ENCODE measurements at places on chromosomes 11 and 22.

DNA sequence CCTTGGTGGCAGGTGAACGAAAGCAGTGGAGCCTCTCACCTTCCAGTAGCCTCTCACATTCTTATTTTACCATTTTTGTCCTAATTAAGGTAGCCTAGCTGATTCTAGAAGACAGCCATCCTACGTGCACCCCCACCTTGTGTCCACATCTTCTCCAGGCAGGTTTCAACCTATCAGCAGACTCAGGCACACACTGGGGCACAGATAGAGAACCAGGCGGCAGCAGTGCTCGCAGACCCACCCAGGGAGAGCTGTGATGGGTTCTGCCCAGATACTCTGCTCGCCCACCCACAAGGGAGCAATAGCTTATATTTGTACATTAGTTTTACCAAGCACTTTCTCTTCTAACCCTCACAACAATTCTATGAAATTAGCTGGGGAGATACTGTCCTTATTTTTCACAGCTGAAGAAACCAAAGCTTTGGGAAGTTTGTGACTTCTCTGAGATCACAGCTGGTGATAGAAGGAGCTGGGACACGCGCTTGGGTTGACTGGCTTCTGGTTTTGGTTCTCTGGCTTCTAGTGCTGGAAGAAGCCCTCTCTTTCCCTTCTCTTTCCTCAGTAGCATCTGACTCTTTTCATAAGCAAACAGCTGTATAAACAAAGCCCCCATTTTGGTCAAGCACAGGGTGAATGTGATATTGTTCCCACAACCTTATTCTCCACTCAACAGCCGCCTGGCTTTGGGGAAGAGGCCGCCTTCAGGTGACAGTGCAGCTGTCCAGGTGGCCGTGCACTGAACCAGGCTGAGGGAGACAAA, 36.9 kb downstream of the PPP2R1B start:
- no peak for DNase-seq

DNA sequence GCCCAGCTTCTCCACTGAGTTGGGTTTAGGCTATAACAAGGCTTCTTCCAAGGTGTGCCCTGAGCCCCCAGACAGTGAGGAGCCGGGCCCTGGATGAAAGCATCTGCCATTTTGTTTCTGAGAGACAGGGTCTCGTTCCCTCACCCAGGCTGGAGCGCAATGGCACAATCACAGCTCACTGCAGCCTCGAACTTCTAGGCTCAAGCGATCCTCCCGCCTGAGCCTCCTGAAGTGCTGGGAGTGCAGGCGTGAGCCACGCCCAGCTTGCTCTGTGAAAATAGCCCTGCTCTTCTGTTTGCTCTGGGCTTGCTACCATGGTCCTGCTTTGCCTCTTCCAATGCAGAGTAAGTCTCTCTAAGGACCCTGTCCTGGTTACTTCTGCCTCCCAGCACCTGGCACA, 6.7 kb downstream of the DENND6B start:
- no peak for DNase-seq

DNA sequence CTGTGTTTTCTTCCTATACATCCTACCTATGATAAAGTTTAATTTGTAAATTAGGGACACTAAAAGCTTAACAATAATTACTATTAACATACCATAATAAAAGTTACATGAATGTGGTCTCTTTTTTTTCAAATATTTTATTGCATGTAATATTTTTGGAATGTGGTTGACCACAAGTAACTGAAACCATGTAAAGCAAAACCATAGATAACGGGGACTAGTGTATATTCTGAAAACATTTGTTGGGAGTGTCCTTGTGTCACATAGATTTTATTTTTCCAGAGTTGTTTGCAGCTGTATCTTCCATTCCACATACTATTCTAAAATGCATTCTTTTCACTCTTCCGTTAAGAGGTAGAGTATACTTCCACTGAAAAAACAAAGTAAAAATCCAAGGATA, 200.4 kb downstream of the KIF18A start:
- DNase-seq: no peak

DNA sequence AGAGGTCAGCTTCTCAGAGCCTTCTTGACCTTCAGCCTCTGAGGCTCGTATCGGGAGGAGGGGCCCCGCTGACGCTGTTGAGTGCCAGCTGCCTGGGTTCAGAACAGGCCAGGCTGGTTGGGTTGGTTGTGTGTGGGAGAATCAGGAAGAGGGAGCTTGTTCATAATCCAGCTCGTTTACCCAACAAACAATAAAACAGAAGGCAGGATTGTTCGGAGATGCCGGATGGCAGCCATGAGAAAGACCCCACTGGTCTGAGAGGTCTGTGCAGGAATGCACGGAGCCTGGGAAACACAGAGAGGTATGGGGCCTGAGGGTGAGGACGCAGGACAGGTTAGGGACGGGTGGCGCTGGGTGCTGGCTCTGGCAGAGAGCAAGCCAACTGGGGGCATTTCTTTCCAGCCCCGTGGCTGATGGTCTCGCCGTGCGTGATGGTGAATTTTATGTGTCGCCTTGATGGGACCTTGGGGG, 31.6 kb upstream of the SHANK2 start:
- DNase-seq: no peak

- DNase-seq: no peak
Observed at GRCh38 chr11:94217705-94218104, 86.7 kb upstream of the IZUMO1R start.

DNA sequence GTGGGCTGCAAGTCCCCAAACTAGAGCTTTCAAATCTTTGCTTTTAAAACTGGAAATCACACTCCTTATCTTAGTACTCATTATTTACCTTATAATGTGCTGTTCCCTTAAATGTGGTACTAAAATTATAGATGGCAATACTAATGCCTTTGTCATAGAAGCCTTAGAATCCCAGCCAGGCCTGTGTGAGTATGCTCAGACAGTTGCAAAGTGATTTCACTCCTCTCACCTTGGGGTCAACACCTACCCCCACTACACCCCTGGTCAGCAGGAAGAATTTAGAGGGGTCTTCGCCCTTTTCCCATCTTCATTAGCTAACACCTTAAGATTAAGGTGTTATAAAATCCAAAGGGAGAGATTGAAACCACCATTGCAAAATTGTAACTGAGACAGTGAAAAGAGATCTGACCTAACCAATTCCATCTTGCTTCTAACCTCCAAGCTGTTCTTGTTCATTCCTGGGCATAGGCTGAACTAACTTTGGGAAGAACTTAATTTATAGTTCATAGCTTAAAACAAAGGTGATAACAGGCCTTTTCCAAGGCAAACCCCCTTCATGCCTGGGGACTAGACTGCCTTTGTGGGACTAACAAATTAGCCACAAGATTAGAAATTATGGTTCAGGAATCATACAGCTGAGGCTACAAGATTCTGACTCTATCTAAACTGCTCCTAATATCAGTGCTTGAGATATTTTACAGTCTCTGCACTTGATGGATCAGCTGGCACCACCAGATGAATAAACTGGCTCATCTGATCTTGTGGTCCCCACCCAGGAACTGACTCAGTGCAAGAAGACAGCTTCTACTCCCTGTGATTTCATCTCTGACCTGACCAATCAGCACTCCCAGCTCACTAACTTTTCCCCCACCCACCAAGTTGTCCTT, 10.4 kb upstream of the MRPL17 start:
- no peak for DNase-seq

- no peak for DNase-seq
Observed at GRCh38 chr11:62880231-62880802, 379 bp upstream of the SLC3A2 start.

GRCh38 chr11:65651589-65652510, 10.9 kb downstream of the RELA start:
- DNase-seq: no peak

GRCh38 chr11:69746752-69747742, 28.1 kb downstream of the FGF4 start:
- no peak for DNase-seq

DNA sequence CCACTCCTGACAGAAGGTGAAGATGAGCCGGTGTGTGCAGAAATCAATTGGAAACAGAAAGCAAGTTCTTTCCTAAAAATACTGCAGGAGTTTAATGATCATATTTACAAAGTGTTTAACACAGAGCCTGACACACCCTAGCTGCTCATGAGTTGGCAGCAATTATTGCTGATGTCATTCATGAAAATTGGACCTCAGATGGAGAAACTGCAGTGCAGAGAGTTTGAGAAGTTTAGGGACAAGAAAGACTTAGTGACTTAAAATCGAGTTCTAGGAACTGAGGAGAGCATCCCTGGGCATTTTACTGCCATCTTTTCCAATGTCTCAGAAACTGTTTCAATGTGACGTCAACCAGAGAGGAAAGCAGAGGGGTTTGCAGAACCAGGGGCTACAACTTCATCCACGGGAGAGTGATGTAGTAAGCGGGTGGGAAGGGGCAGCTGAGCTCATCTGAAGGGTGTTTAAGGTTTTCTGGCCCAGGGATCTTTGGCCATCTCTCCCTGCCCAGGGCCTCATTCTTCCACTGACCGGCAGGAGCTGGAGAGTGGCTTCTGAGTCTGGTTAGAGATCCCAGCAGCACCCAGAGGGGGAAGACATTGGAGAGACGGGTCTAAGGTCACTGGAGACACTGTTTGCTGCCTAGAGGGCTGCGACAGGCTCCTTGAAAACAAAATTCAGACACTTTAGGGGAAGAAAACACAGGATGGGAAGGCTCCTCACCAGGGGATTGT, 21.1 kb upstream of the IGLL5 start:
- DNase-seq: no peak

- no peak for DNase-seq
Observed at GRCh38 chr11:9784602-9785315, 120.9 kb downstream of the SWAP70 start.

DNA sequence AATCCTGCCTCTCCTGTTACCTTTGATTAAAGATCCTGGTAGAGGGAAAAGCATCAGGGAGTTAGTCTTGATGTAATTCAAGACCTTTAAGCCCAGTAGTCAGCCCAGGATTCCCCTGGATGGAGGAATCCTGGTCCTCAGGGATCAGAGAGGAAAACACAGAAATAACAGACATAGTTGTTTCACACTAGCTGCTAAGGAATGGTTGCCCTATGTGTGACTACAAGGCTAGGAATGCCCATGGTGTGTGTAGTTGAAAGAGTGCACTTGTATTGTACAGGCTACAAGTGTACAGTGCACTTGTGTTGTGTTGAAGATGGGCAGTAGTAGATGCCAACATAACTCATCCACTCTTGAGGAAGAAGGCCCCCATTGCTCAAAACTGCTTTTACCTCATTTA, 226.8 kb downstream of the AASDHPPT start:
- no peak for DNase-seq

GRCh38 chr11:66950112-66950535, 8.1 kb downstream of the PC start:
- DNase-seq: no peak

DNA sequence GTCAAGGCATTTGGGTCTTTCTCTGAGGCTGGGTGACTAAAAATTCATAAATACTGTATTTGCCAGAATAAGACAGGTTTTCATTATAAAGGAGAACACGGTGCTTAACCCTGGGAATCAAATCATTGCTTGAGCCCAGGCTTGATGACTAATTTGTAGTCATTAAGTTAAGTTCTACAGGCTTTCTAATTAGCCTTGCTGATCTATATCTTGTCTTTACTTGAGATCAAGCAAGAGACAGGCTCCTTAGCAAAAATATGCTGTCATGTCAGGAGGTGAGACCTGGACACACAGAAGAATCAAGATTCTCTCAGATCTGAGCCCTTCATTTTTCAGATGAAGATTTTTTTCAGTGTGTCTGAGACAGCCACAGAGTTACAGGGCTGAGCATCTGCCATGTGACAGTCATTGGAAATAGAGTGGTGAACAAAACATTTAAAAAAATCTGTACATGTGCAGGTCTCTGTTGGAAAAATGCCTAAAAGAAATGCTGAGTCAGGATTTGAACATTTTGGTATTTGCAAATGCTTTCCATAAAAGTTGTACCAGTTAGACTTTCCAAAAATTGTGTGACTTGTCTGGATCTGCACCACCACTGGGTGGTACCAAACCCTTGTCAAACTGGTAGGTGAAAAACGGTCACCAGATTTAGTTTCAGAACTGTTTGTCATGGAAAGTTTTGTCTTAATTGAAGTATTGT, 14.6 kb downstream of the ACAT1 start:
- DNase-seq: no peak

GRCh38 chr11:93751001-93751400, 9.5 kb downstream of the C11orf54 start:
- DNase-seq: no peak

DNA sequence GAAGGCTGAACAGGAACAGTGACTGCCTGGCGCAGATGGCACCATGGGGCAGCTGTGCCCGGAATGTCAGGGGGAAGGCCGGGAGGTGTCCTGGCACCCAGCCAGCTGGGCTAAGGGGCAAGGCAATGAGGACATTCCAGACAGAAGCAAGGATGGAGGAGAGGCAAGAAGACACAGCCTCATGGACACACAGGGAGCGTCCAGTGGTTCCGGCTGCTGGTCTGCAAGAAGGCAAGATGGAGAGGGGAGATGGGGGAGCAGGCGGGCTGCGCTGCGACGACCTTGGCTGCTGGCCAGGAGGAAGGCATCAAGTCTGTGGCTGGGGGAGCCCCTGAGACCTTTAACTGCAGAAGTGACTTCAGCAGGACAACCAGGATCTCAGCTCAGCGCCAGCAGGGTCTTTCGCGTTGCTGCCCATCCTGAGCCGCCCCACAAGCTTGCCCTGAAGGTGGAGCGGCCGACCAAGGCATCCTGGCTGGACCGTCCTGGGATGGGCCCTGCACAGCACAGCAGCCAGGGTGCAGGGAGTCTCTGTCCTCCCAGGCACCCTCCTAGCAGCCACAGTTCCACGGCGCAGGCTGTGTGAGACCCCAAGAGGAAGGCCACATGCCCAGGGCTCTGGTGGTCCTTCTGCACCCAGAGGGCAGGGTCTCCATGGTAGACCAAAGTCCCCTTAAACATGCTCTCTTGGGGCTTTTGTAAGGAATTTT, 531.7 kb downstream of the BRD1 start:
- no peak for DNase-seq

DNA sequence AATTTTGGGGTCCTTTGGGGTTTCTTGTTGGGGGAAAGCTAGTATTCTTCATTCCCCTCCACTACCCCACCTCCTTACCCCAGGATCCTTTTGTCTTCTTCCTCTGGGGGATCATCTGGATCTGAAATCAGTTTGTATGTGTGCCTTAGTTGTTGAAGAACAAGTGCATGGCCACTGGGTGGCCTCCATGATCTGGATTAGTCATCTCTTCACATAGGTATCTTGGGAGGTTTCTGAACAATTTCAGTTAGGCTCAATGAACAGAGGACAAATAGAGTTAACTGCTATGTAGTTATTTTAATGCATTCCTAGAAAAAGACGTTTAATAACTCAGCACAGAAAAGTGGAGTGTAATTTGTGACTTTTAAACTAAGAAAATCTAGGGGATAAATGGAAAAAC, 7.1 kb upstream of the VWA5A start:
- DNase-seq: no peak

DNA sequence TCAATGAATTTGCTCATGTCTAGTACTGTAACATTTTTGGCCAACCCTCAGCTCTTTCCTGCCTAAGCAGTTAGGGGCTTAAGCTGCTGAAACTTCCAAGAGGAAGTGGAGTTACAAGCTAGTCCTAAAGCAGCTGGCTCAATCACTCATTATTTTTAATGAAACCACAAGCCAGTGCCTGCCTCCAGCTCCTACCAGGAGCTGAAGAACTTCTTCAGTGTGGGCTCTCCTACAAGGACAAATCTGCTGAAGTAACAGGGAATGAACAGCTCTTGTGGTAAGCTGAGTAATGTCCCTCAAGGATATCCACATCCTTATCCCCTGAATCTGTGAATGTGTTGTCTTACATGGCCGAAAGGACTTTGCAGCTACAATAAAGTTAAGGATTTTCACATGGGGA, 112.5 kb downstream of the BBOX1 start:
- DNase-seq: no peak

All from stimulated activated CD8-positive, alpha-beta memory T cell treated with anti-CD3 and anti-CD28 coated beads, Interleukin-7, amount 100 ng/mL, for 24 hours (primary cell).